ENCODE measurements at places on chromosomes 11 and 22.

DNA sequence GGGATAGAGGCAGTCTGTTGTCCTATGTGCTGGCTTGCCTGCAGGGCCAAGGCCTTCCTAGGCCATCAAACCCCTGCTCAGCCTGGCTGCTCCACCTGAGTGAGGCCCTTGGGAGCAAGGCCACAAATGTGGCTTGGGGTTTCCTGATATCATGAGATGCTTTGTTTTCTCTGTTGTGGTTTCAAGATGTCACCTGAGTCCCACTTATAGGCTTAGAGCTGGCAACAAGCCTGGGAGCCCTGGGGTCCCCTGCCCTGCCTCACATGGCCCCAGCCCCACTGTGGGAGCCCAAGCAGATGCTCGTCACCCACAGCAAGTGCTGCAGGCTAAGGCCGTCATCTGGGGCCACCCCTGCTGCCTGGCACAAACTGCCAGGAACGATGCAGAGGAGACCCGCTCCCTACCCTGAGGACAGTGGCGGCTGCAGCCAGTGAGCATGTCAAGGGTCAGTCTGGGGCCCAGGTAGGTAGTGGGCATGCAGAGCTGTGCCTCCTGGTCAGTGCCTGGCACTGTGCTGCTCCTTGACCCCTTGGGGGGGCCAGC is 75.4 kb upstream of the KCNQ1OT1 start:
- no peaks in the 10 kb centered on the region for H3K4me1 ChIP-seq
- no peak overlapping the region for H3K4me3 ChIP-seq
- H3K27ac ChIP-seq, result no peak overlapping the region
- peaks cover 5% of the 10 kb centered on the region for H3K27me3 ChIP-seq
- no peak for DNase-seq

DNA sequence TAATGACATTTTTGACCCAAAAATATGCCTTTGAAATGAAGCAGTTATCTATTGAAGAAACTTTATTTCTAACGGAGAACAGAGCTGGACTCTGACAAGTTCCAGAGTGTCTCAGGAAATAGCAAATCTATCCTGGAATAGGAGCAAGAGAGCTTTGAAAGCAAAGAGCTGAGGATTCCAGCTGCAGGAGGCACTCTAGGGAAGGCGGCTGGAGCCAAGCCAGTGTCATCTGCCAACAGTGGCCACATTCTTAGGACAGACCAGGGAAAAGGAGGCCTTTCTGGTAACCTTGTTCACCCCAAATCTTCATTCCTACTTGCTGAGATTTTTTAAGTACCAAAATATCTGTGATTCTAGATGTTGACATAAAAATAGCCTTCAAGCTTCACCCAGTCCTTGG is 493.5 kb upstream of the B3GAT1 start:
- no peaks in the 10 kb centered on the region for H3K27me3 ChIP-seq
- no peaks in the 10 kb centered on the region for H3K4me1 ChIP-seq
- no peak overlapping the region for H3K27ac ChIP-seq
- H3K36me3 ChIP-seq, result no peaks in the 10 kb centered on the region
- no peak overlapping the region for H3K4me3 ChIP-seq
- DNase-seq, result no peak

DNA sequence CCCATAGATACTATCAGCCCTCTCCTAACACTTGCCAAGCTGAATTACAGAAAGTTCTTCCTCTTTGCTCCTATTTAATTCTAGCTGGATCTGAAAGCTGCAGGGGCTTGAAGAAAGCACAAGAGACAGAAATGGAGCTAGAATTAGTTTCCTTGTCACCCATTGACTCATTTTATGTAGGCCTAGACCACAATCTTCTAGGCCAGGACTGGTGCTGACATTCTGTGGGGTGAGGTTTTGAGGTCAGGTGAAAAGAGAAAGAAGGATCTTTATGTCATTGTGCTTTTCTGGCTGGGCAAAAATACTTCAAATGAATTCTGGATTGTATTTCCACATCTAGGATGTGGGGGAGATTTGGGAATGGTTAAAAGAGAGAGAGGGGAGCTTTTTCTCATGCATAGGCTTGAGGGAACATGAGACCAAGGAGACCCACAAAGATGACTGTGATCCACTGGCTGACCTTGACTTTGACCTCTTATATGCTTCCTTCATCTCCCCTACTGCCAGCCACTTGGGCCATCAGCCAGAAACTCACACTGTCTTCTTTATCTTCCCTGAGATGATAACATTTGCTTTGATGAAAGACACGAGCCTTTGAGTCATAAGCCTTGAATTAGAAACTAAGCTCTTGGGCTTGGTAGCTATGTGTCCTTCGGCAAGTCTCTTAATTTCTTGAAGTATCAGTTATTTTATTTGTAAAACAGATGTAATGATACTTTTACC is 274.9 kb upstream of the CADM1 start:
- no peak overlapping the region for H3K27ac ChIP-seq
- no peaks in the 10 kb centered on the region for H3K36me3 ChIP-seq
- no peaks in the 10 kb centered on the region for H3K4me1 ChIP-seq
- H3K4me3 ChIP-seq, result no peak overlapping the region
- H3K27me3 ChIP-seq, result no peaks in the 10 kb centered on the region

DNA sequence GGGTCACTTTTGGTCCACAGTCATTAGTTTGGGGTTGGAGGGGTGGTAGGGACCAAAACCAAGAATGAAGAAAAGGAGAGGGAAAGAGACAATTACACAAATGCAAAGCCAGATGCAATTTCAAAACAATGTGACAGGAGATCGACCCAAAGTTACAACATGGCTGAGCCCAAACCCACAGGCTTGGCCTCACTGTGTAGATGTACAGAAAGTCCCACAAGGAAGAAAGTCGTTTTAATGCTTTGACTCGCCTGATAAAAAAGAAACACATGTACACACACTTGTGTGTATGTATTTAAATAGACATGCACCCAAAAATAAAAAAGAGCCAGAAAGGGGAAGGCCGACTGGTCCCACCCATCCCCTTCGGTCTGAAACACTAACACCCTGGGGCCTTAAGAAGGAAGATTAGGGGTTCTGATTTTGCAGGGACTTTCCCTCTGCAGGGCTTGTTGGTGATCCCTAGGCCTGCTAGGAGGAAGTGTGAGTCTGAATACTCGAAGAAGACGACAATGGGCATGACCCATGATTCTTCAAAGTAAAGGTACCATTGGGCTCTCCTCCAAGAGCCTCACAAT is 104.1 kb downstream of the ETS1 start:
- no peaks in the 10 kb centered on the region for H3K27me3 ChIP-seq
- H3K4me1 ChIP-seq, result no peaks in the 10 kb centered on the region
- peaks cover 37% of the 10 kb centered on the region for H3K36me3 ChIP-seq
- DNase-seq, result no peak
- no peak overlapping the region for H3K4me3 ChIP-seq
- H3K27ac ChIP-seq, result no peak overlapping the region

- H3K27me3 ChIP-seq, result no peaks in the 10 kb centered on the region
- DNase-seq, result peak; percentile 57
- H3K4me1 ChIP-seq, result peaks cover 3% of the 10 kb centered on the region
Measured at GRCh38 chr11:118911113-118911879, 14.4 kb downstream of the BCL9L start.

DNA sequence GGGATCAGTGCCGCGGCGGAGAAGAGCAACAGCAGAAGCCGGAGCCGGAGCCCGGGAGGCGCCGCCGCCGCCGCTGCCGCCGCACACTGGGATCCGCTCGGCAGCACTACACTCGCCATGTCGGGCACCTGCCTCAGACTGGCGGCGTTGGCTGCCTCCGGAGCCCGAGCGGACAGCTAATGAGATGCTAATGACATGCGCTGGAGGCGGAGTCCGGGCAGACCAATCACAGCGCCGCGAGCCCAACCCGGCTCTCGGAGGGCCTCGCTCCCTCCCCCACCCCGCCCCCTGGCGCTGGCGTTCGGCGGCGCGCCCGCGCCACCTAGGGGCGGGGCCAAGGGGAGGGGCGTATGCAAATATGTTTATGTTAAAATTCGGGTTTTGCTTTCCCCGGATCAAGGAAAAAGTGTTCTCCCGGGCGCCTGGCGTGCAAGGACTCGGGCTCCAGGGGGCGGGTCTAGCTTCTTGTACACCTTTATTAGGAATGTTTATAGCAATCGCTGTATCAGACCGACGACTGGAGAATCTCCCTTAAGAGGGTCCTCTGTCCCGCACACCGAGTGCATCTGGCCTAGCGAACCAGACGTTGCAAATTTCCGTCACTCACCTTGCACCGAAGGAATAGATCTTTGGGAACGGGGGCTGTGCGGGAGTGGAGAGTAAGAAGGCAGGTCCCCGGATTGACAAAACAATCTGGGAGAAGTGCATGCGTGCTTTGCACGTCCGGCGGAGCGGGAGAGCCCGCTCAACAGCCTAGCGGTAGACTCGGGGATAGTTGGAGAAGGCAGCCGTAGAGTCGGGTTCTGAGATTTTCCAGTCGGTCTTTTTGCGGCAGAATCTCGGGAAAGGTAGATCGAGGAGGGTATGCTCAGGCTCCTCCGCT is at the start of gene CADM1:
TSS of gene CADM1 (minus strand) at position 140 of the 883 bp plus-strand sequence.
- no peaks in the 10 kb centered on the region for H3K4me1 ChIP-seq
- DNase-seq, result peak; percentile 98
- peak within 1 kb of the TSS; percentile 84 for H3K4me3 ChIP-seq
- H3K36me3 ChIP-seq, result no peaks in the 10 kb centered on the region
- H3K27ac ChIP-seq, result peak within 1 kb of the TSS; percentile 42
- H3K27me3 ChIP-seq, result peaks cover 21% of the 10 kb centered on the region

- no peak overlapping the region for H3K4me3 ChIP-seq
- peaks cover 71% of the 10 kb centered on the region for H3K36me3 ChIP-seq
- DNase-seq, result no peak
- H3K4me1 ChIP-seq, result no peaks in the 10 kb centered on the region
- H3K27me3 ChIP-seq, result no peaks in the 10 kb centered on the region
Measured at GRCh38 chr22:49884503-49885260, 31.0 kb downstream of the ZBED4 start.

GRCh38 chr22:35631597-35631996 is 14.5 kb upstream of the MB start:
- no peaks in the 10 kb centered on the region for H3K4me1 ChIP-seq
- no peaks in the 10 kb centered on the region for H3K36me3 ChIP-seq
- DNase-seq, result peak; percentile 83
